ENCODE measurements at places on chromosomes 16 and 17.

DNA sequence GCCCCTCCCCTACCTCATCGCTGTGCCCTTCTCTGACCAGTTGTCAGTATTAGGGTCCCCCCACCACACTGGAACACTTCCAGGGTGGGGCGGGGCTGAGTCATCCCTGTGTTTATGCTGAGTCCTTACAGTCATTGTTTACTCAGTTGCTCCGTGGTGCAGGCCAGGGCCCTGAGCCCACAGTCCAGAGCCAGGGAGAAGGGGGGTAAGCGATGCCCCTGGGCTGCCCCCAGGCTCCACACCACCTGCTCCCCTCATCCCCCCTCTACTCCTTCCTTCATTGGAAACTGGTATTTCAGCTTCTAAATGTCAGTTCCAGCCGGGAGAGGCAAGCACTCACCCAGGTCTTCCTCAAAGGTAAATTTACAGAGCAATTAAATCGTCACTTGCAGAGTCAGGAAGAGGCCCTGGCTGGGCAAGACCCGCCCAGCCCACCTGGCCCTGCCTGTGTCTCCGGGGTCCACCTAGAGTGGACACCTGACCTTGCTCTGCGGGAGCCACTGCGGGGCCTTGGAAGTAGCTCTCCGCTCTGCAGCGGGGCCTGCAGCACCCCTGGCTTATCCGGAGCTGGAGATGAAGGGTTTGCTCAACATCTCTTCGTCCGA, 4.8 kb downstream of the ATP2A3 start:
- no peak overlapping the region for H3K4me3 ChIP-seq
- H3K36me3 ChIP-seq: no peaks in the 10 kb centered on the region
- peaks cover 7% of the 10 kb centered on the region for H3K27me3 ChIP-seq
- DNase-seq: no peak
- H3K4me1 ChIP-seq: no peaks in the 10 kb centered on the region

DNA sequence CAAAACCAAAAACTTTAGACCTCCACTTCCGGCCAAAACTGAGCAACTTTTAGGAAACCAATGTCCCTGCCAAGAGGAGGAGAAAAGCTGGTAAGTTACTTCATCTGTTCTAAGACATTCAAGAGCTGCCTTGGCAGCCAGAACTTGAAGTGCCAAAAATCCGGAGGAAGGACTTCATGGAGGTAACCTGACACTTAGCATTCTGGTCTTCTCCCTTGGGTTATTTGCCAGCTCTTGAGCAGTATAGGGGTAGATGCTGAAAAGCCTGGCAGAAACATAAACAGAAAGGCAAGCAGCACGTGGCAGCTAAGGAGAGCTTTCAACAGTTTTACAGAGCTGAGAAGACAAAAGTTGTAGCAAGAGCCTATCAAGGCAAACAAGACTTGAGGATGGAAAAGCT, 53.2 kb downstream of the CDYL2 start:
- no peak overlapping the region for H3K4me3 ChIP-seq
- H3K27ac ChIP-seq: no peak overlapping the region
- no peaks in the 10 kb centered on the region for H3K27me3 ChIP-seq
- H3K4me1 ChIP-seq: no peaks in the 10 kb centered on the region
- DNase-seq: peak; percentile 17
- H3K36me3 ChIP-seq: no peaks in the 10 kb centered on the region

GRCh38 chr16:66844009-66844341, 239 bp upstream of the CA7 start:
- peaks cover 23% of the 10 kb centered on the region for H3K27me3 ChIP-seq
- no peak overlapping the region for H3K4me3 ChIP-seq
- H3K4me1 ChIP-seq: no peaks in the 10 kb centered on the region
- DNase-seq: no peak
- no peaks in the 10 kb centered on the region for H3K36me3 ChIP-seq

- peaks cover 12% of the 10 kb centered on the region for H3K4me1 ChIP-seq
- H3K27me3 ChIP-seq: no peaks in the 10 kb centered on the region
- no peak overlapping the region for H3K27ac ChIP-seq
- H3K4me3 ChIP-seq: no peak overlapping the region
These were observed 98.3 kb downstream of the ZNF423 start for GRCh38 chr16:49757559-49758069.

DNA sequence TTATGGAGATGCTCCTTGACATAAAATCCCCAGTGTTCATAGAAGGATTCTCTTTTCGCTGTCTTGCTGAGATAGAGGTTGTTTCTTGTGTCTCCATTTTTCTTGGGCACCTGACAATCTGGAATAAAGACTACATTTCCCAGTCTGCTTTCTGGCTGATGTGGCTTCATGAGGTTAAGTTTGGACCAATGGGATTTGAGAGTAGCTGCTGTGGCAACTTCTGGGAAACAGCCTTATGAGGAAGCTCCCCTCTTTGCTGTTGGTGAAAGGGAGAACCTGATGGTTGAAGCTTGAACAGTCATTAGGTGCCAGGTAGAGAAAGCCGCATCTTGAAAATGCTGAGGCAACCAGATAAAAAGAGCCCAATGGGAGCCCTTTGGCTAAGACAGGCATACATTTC, 24.4 kb downstream of the HS3ST4 start:
- peak; percentile 73 for DNase-seq
- H3K36me3 ChIP-seq: no peaks in the 10 kb centered on the region
- no peaks in the 10 kb centered on the region for H3K27me3 ChIP-seq

- H3K4me1 ChIP-seq: no peaks in the 10 kb centered on the region
- no peak overlapping the region for H3K4me3 ChIP-seq
- no peak for DNase-seq
- no peaks in the 10 kb centered on the region for H3K36me3 ChIP-seq
- no peak overlapping the region for H3K27ac ChIP-seq
These were observed 2.9 kb downstream of the IL34 start for GRCh38 chr16:70649300-70649699.

- H3K4me3 ChIP-seq: no peak overlapping the region
- no peaks in the 10 kb centered on the region for H3K4me1 ChIP-seq
- no peaks in the 10 kb centered on the region for H3K36me3 ChIP-seq
- H3K27ac ChIP-seq: no peak overlapping the region
- no peaks in the 10 kb centered on the region for H3K27me3 ChIP-seq
- DNase-seq: no peak
These were observed 65.2 kb downstream of the SHCBP1 start for GRCh38 chr16:46555951-46556350.

DNA sequence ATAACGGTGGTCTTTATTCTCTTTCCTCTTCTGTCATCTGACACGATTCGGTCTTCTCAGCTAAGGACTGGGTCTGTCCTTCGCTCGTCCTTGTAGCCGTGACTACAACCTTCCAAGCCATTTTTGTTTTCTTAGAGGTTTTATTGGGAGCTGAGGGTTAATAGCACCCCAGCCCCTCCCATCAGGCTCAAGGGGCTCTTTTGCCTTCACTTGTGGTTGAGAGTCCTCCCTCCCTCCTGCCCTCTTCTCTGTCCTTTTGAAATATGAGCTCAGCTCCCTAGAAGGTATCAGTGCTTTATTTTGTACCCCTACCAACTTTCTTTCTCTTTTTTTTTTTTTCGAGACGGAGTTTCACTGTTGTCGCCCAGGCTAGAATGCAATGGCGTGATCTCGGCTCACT, 24.7 kb downstream of the SOCS3 start:
- no peaks in the 10 kb centered on the region for H3K4me1 ChIP-seq
- no peak for DNase-seq
- H3K4me3 ChIP-seq: no peak overlapping the region
- no peaks in the 10 kb centered on the region for H3K36me3 ChIP-seq
